ENCODE measurements at places on chromosomes 5 and 9. TPM values are rescaled to one million over a fixed set of nuclear protein-coding genes. Genes with fewer than 3 reads are reported as not detected.
A peak's percentile ranks its signal among the peaks of the same experiment; 100 is the strongest.

ARSB gene
- total RNA-seq, result 75.6 TPM

PLPP7 gene
- 22.5 TPM for total RNA-seq

SLC45A2 gene
- not detected for total RNA-seq

OR2K2 gene
- not detected for total RNA-seq

DTWD2 gene
- 10.0 TPM for total RNA-seq

PCDHB11 gene
- total RNA-seq, result 3.2 TPM

LCN12 gene
- total RNA-seq, result not detected

- H3K4me1 ChIP-seq, result peaks cover 48% of the 10 kb centered on the region
- no peak overlapping the region for H3K4me3 ChIP-seq
- DNase-seq, result no peak
- H3K36me3 ChIP-seq, result no peaks in the 10 kb centered on the region
These were observed 72.0 kb downstream of the ACTBL2 start for GRCh38 chr5:57410374-57411320.

- no peak for DNase-seq
- no peak overlapping the region for H3K4me3 ChIP-seq
- peaks cover 15% of the 10 kb centered on the region for H3K36me3 ChIP-seq
- H3K4me1 ChIP-seq, result peaks cover 9% of the 10 kb centered on the region
These were observed 47.0 kb downstream of the TJP2 start for GRCh38 chr9:69221036-69221435.

GRCh38 chr5:129853588-129853987, 50.7 kb upstream of the CHSY3 start:
- no peaks in the 10 kb centered on the region for H3K36me3 ChIP-seq
- no peaks in the 10 kb centered on the region for H3K4me1 ChIP-seq
- no peak overlapping the region for H3K27ac ChIP-seq

- no peaks in the 10 kb centered on the region for H3K27me3 ChIP-seq
- H3K36me3 ChIP-seq, result no peaks in the 10 kb centered on the region
- H3K27ac ChIP-seq, result peak overlapping the region; percentile 58
- DNase-seq, result no peak
These were observed 68.5 kb downstream of the ALDH7A1 start for GRCh38 chr5:126526493-126526892.

DNA sequence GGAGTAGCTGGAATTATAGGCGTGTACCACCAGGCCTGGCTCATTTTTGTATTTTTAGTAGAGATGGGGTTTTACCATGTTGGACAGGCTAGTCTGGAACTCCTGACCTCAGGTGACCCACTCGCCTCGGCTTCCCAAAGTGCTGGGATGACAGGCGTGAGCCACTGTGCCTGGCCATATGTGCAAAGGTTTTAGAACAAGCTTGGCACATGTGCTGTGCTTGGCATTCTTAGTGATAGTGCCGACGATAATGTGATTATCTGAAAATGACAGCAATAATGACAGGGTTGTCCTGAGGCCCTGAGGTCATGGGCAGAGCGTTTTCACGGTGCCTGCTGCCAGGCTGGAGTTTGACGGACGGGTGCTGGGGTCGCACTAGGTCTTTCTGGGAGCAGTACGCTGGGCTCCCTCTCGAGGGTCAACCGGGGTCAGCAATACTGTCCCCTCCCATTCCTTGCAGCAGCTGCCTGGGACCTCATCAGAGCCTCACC, 42.6 kb downstream of the HMCN2 start:
- H3K27ac ChIP-seq, result no peak overlapping the region
- H3K27me3 ChIP-seq, result no peaks in the 10 kb centered on the region
- peaks cover 51% of the 10 kb centered on the region for H3K4me1 ChIP-seq

Data from esophagus muscularis mucosa (tissue), 4 donors.